ENCODE measurements at places on chromosomes 1 and 21. TPM values are rescaled to one million over a fixed set of nuclear protein-coding genes. Genes with fewer than 3 reads are reported as not detected.

SH3D21 gene
- not detected for polyA plus RNA-seq

SYF2 gene
- polyA plus RNA-seq = 52.9 TPM

OR2L8 gene
- not detected for polyA plus RNA-seq

TMEM240 gene
- not detected for polyA plus RNA-seq

TNNT2 gene
- not detected for polyA plus RNA-seq

COL6A1 gene
- polyA plus RNA-seq = 0.09 TPM

TLR5 gene
- 45.7 TPM for polyA plus RNA-seq

CLDN17 gene
- polyA plus RNA-seq = not detected

PLA2G2C gene
- polyA plus RNA-seq = 0.03 TPM

NKAIN1 gene
- not detected for polyA plus RNA-seq

FMO5 gene
- polyA plus RNA-seq = 18.0 TPM

PLA2G2D gene
- 0.08 TPM for polyA plus RNA-seq

LMX1A gene
- polyA plus RNA-seq = not detected

SYT14 gene
- polyA plus RNA-seq = not detected

SPATA21 gene
- polyA plus RNA-seq = not detected

TMIGD3 gene
- polyA plus RNA-seq = 3.1 TPM

All from CD14-positive monocyte (primary cell).